ENCODE measurements at places on chromosomes 6 and 20.

DNA sequence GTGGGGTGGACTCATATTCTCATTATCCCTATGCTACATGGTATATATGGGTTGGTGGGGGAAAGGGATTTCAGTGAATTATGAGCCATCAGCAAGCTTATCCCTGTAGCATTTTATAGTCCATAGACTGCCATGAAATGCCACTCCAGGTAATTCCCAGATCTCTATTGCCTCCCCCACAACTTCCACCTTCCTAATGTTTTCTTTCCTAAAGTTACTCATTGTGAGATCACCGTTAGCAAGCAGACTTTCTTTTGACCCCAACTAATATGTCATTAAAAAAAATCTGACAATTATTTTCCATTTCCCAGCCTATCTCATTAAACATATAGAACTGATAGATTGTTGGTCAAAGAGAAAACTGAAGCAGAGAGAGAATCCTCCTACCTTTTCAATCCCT, 40.7 kb upstream of the TBX18 start:
- no peak for DNase-seq

GRCh38 chr6:169328112-169328801, 74.6 kb upstream of the THBS2 start:
- no peak for DNase-seq

GRCh38 chr20:14800707-14801425, 463.5 kb upstream of the FLRT3 start:
- no peak for DNase-seq

DNA sequence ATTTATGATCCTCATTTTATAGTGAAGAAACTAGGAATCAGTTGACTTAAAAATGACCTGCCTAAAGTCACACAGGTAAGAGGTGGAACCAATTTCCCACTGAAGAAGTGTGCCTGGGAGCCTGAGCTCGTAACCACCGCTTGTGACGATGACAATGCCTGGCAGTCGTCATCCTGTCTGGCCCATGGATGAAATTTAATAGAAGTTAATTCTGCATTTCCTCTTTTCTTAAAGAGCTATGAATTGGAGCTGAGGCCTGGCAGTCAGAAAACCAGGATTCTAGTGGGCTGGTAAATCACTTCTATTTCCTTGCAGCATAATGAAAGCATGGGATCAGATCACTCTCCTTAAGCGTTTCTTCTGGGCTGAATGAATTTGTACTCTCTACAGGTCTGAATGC, 200.0 kb upstream of the SGK1 start:
- DNase-seq = no peak

GRCh38 chr6:29589423-29590048, 4.6 kb downstream of the OR2H2 start:
- peak; percentile 55 for DNase-seq
